Fibroblast of upper back skin (primary cell): ENCODE measurements at places on chromosomes 7 and 10.

- peak; percentile 95 for DNase-seq
These were observed 494.3 kb downstream of the AUTS2 start for GRCh38 chr7:70092314-70093204.

DNA sequence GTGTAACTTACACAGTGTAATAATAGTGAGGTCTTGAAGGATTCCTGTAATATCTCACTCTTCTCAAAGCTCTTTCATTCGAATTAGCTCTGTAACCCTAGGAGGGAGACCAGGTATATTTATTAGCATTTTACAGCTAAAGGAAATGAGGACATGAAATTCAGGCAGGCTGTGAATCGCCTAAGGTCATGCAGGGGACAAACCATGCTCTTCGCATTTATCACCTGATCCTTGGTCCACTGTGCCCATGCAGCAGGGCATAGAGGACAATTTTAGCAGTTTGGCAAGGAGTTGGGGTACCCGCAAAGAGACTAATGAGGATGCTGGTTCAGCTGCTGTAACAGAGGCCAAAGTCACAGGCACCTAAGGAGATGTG, 14.8 kb upstream of the LAMB1 start:
- no peak for DNase-seq

DNA sequence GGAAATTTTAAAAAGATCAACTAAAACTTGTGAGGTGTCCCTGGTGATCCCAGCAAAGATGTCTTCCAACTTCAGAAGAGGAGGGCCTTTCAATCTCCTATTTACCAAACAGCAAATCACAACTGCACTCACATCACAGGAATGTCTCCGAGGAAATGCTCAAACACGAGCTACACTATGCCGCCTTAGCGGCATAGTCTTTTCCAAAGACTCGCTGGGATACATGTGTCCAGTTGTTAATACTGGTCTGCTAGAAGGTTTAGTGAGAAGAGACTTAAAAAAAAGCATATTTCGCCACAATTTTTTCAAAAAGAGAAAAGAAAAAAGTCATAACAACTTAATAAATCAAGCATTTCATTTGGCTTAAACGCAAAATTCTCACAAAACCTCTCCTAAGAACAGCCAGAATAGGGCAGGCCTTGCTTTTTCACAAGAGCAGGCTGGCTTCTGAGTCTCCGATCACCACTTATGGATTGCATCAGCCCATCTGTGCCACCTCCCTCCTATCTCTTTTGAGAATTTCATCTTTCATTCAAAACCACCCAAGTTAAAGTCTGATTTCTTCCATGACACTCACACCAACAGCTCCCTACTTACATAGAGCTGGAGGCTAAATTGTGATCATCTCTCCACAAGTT, 66.1 kb downstream of the GNA12 start:
- no peak for DNase-seq

DNA sequence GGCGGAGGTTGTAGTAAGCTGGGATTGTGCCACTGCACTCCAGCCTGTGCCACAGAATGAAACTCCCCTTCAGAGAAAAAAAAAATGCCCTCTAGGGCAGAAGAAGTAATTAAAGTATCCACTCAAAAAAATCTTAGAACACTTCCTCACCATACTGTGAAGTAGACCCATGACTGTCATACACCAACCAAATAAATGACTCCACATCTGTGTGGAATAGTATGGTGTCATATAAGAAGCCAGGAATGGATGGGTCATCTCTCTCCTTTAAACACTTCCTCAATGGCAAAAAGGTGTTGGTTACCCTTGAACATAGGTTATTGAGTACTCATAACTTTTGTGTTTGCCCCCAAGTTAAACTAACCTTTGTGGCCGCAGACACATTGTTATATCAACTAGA, 48.1 kb upstream of the PCGF5 start:
- DNase-seq = no peak

GRCh38 chr10:78688901-78689583, 379.7 kb upstream of the ZMIZ1 start:
- no peak for DNase-seq

DNA sequence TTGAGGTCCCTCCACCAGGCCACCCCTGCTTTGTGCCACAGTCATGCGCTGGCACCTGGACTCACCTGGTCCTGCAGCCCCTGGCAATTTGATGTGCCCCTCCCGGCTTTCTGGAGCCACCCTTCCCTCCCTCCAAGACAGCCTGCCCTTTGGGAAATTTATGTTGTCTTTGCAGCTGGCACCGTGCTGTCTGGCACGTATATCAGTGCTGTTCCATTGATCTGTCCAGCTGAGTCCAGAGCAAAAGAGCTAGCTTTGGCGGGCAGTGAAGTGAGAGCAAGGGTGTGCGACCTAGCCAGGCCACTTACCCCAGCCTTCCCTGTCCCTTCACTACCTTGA, 5.7 kb downstream of the RARRES2 start:
- DNase-seq = no peak

GRCh38 chr10:94042001-94042833, 48.5 kb downstream of the PLCE1 start:
- peak; percentile 84 for DNase-seq

- no peak for DNase-seq
These were observed 172.3 kb upstream of the ADO start for GRCh38 chr10:62632071-62632809.

DNA sequence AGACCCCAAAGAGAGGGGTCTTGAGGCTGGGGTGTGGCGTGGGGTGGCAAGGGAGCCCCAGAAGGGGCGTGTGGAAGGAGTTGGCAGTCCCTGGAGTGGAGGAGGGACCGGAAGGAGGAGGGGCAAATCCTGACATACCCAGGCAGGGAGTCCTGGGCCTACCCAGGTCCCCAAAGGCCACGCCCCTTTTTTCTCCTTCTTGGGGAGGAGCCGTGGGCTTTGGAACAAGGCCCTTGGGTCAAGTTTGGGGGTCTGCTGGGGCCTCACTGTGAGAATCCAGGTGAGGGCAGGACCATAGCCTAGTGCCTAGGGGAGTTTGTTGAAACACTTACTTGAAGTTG, 1.2 kb upstream of the SMARCD3 start:
- DNase-seq = peak; percentile 61

GRCh38 chr7:50779427-50779826, 3.3 kb downstream of the GRB10 start:
- DNase-seq = no peak

- no peak for DNase-seq
These were observed 39.7 kb upstream of the ANTXRL start for GRCh38 chr10:46247181-46247475.

- no peak for DNase-seq
These were observed 35.9 kb downstream of the TSPAN15 start for GRCh38 chr10:69486922-69487730.

- no peak for DNase-seq
These were observed 41.7 kb downstream of the ZWINT start for GRCh38 chr10:56319386-56319785.

- peak; percentile 13 for DNase-seq
These were observed 822 bp downstream of the ZNF800 start for GRCh38 chr7:127391591-127392181.

DNA sequence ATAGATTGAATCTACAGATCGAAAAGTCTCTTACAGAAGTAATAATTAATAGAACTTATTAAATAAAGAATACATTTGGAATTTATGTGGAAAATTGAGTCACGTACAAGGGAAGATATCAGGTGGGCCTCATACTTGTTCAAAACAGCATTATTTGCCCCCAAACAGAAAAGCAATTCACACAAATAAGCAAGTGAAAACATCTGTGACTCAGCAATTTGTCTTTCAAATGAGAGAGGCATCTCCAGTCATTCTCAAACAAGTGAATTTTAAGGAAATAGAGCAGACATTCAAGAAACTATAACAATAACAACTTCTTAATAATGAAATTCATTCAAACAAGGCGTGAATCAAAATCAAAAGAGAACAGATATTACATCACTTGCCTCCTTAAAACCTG, 50.1 kb downstream of the SEMA3A start:
- DNase-seq = no peak

DNA sequence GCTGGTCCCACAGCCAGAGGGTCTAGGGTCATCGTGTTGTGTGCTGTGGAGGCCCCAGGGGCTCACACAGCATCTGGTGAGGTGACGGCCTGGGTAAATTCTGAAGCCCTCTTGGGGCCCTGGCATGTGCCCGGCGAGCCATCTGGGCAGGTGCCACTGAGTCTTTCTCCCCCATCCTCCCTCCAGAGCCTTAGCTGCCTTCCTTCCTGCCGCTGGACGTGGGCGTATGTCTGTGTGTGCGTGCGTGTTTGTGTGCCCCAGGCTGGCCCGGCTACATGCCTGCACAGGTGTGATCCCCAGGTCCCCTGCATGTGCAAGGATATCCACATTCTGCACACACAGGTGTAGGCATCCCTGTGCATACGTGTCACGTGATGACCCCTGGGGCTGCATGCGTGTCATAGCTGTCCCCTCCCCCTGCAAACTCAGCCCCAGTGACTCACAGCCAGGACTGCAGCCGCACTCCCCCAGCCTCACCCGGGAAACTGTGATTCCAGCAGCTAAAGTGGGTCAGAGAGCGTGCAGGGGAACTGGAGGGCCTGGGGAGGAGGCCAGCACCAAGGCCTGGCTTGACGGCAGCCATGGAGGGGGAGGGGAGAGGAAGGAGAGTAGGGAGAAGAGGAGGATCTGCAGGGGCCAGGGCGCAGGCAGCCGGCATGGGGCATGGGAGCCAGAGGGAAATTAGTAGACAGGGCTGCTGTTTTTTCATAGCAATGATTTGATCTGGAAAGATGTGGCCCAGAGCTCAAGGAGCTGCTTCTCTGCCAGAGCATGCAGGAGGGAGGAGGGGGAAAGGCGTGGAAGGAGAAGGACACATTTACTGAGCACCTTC, 46.4 kb downstream of the ELFN1 start:
- DNase-seq = peak; percentile 67
